IMR-90 (cell line): ENCODE measurements at places on chromosomes 7 and 10. TPM values are rescaled to one million over a fixed set of nuclear protein-coding genes. Genes with fewer than 3 reads are reported as not detected.
A peak's percentile ranks its signal among the peaks of the same experiment; 100 is the strongest.

DNA sequence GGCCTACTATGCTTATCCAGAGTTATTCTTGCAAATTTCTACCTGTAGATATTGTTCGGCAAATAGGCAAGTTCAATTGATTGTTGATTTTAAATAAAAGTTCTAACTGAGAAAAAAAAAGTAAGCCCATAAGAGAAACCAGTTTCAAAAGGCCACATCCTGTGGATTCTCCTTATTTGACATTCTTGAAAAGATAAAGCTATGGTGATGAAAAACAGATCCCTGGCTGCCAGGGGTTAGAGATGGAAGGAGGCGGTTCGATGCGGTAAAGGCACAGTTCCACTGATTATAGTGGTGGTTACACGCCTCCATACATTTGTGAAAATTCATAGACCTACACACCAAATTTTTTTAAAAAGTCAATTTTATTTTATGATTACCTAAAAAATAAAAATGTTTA lies 347.8 kb downstream of the KCNMA1 start:
- H3K27me3 ChIP-seq: no peaks in the 10 kb centered on the region
- no peaks in the 10 kb centered on the region for H3K36me3 ChIP-seq
- H3K27ac ChIP-seq: no peak overlapping the region; the same call in 1 of the 2 replicates

GRCh38 chr10:123270221-123270620 lies 116.0 kb downstream of the BUB3 start:
- no peak overlapping the region for H3K27ac ChIP-seq
- H3K4me1 ChIP-seq: no peaks in the 10 kb centered on the region
- H3K4me3 ChIP-seq: no peak overlapping the region
- no peaks in the 10 kb centered on the region for H3K36me3 ChIP-seq
- DNase-seq: peak; percentile 25
- no peaks in the 10 kb centered on the region; the same call in 1 of the 2 replicates for H3K27me3 ChIP-seq

- no peak overlapping the region for H3K4me3 ChIP-seq
- H3K36me3 ChIP-seq: no peaks in the 10 kb centered on the region
- DNase-seq: no peak
Measured at GRCh38 chr7:11593322-11593721, 238.7 kb downstream of the THSD7A start.

GRCh38 chr10:120131183-120131582 lies 238.7 kb downstream of the SEC23IP start:
- no peak overlapping the region for H3K4me3 ChIP-seq
- no peaks in the 10 kb centered on the region for H3K4me1 ChIP-seq

GRCh38 chr10:132962623-132963429 lies 20.5 kb upstream of the CFAP46 start:
- H3K4me3 ChIP-seq: peak overlapping the region; percentile 71
- no peak overlapping the region for H3K27ac ChIP-seq
- H3K4me1 ChIP-seq: peaks cover 1% of the 10 kb centered on the region; the same call in 1 of the 2 replicates
- no peaks in the 10 kb centered on the region for H3K36me3 ChIP-seq
- DNase-seq: peak; percentile 51

- H3K36me3 ChIP-seq: peaks cover 4% of the 10 kb centered on the region
- no peak overlapping the region for H3K4me3 ChIP-seq
- peaks cover 20% of the 10 kb centered on the region for H3K4me1 ChIP-seq
- H3K27ac ChIP-seq: no peak overlapping the region
Measured at GRCh38 chr7:55556492-55556891, 15.8 kb downstream of the VOPP1 start.

Gene TRIM73
- total RNA-seq: 0.18 and 0.28 TPM in 2 replicates

Gene UPK3B
- not detected in 2 replicates for total RNA-seq
